Stimulated activated CD8-positive, alpha-beta memory T cell treated with anti-CD3 and anti-CD28 coated beads, Interleukin-15, amount 100 ng/mL, for 1 hour (primary cell): ENCODE measurements at places on chromosomes 6 and 20.
A peak's percentile ranks its signal among the peaks of the same experiment; 100 is the strongest.

DNA sequence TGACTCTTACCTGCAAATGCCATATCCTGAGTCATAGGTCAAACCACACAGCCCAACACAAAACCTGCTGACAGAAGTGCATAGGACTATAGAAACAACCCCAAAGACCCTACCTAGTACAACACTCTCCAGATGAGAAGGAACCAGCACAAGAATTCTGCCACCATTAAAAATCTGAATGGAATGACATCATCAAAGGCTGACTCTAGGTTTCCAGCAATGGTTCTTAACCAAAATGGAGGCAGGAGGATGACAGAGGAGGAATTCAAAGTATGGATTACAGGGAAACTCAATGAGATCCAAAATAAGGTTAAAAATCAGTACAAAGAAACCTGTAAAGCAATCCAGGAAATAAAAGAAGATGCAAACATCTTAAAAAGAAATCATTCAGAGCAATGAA lies 31.2 kb downstream of the OR14J1 start:
- no peak for DNase-seq

DNA sequence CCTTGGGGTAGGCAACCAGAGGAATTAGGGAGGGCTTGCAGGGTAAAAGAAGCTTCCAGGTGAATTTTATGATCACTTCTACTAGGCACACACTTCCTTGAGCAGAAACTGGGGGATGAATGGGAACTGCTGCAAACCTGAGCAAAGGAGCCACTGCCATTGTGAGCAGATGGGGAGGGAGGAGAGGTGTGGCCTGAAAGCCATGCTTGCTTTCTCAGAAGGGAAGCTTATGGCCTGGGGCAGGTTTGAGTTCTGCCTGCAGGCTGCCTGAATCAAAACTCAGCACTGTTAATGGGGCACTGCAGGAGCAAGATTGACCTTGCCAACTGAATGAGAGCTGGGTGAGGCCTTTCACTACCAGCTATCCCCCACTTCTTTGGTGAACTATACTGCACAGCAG lies 328.1 kb downstream of the NKAIN2 start:
- DNase-seq = no peak

- no peak for DNase-seq
These were observed 219.0 kb downstream of the NKAIN2 start for GRCh38 chr6:124022641-124023040.

- DNase-seq = no peak
These were observed 119.0 kb downstream of the RTN4IP1 start for GRCh38 chr6:106510090-106510970.

DNA sequence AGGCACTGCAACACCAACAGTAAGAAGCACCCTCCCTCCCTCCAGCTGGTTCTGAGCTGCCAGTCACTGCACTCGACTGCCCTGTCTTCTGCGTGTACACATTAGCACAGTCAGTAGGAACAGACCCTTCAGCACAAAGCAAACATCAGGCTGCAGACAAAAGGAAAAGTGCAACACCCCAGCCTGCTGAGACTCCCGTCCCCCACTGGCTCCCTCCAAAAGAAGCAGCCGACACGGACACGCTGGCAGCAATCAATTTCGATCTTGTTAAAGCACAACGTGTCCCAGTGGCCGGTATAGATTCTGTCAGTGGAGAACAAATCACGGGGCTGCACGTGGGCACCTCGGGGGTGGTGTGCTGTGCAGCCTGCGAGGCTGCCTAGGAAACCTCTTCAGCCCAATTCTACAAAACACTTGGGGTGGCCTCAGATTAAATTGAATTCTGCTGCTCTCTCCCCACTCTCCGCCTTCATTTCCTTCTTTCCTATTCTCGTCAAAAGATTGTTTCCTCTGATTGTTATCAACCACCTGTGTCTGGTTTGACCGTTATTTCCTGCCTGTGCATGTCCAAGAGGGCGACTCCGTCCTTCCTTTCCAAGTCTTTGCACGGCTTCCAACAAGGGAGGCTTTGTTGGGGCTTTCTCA lies 38.7 kb downstream of the TRAF3IP2 start:
- DNase-seq = no peak

- DNase-seq = no peak
These were observed 260.0 kb downstream of the MMUT start for GRCh38 chr6:49202924-49203536.

GRCh38 chr20:53738039-53738944 lies 144.7 kb upstream of the ZNF217 start:
- no peak for DNase-seq

- DNase-seq = no peak
These were observed 3.2 kb upstream of the MCCD1 start for GRCh38 chr6:31525553-31525931.

DNA sequence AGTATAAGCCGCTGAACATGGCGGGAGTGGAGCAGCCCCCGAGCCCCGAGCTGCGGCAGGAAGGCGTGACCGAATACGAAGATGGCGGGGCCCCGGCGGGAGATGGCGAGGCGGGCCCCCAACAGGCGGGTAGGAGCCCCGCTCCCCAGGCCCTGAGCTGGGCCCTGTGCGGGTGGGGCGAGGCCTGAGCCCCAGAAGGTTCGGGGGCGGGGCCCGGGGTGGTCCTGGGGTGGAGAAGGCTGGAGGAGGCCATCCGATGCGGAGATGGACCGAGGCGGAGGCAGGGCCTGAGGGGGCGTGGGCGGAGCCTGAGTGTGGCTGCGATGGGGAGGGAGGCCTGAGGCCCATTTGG lies 7.1 kb downstream of the L3MBTL1 start:
- no peak for DNase-seq

- DNase-seq = no peak
These were observed 96.3 kb downstream of the RFPL4B start for GRCh38 chr6:112443179-112444065.

DNA sequence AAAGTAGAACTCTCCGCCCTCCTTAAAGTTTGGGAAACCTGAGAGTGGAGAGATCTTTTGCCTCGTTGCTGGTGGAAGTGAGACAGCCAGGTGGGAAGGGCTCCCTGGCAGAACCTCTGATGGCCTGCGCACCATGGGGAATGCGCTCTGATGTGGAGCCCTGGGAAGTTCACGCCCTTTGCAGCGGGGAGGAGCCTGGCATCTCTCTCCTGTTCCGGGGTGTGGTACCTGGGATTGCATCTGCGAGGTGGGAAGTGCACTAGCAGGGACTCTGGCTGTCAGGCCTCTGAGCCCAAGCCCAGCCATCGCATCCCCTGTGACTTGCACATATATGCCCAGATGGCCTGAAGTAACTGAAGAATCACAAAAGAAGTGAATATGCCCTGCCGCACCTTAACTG lies 159.8 kb downstream of the AKAP7 start:
- DNase-seq = no peak

DNA sequence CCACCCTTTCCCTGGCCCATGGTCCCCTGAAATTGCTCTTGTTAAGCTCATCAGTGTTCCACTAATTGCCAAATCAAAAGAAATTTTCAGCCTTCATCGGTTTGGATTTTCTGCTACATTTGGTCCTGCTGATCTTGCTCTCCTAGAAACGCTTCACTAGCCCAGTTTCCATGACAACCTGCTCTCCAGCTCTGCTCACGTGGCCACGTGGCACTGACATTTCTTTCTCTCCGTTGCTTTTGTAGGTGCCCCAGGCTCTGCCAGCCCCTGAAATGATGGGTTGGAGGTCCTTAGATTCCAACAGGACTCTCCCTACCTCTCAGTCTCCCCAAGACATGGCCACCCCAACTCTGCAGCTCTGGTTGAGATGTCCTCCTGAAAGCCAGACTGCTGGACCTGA lies 45.8 kb upstream of the NNAT start:
- DNase-seq = no peak

- DNase-seq = no peak
These were observed 16.7 kb downstream of the TSBP1 start for GRCh38 chr6:32355018-32355417.

DNA sequence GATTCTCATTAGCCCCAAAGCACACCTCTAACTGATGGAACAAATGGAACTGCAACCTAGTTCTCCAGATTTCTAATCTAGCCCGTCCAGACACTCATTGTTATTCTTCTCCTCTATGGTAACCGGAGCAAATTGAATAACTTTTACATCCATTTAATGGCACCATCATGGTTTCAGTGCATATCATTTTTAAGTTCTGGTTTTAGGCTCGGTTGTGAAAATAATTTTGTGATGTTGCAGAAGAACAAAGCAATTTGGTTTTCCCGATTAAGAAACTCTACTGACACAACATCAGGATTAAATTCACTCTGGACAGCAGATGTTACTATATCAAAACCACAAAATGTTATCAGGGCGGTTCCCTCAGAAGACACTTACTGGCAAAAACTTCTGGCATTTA lies 42.5 kb upstream of the HBS1L start:
- no peak for DNase-seq

GRCh38 chr20:62427172-62428001 lies at the start of gene RBBP8NL:
Gene RBBP8NL, minus strand, starts transcription at chr20:62427539. Its CDS starts 7,892 bp downstream, at chr20:62419647.
- DNase-seq = no peak

GRCh38 chr6:144566868-144567615 lies 281.9 kb downstream of the UTRN start:
- no peak for DNase-seq

DNA sequence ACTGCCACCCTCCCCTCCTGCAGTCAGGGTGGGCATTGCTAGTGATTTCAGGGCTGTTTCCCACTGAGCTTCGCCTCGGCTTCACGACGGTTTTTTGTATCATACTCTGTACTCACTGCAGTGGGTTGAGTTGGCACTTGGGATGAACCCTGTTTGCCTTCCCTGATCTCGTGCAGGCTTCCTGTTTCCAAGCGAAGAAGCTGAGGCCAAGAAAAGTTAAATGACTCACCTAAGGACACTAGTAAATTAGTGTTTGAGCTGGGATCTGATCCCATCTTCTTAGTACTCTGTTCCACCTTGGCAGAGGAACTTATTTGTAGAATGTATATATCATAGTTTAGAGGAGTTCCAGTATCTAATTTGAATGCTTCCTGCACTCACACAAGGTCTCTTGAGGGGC lies 50.3 kb upstream of the VSTM2L start:
- DNase-seq = no peak

DNA sequence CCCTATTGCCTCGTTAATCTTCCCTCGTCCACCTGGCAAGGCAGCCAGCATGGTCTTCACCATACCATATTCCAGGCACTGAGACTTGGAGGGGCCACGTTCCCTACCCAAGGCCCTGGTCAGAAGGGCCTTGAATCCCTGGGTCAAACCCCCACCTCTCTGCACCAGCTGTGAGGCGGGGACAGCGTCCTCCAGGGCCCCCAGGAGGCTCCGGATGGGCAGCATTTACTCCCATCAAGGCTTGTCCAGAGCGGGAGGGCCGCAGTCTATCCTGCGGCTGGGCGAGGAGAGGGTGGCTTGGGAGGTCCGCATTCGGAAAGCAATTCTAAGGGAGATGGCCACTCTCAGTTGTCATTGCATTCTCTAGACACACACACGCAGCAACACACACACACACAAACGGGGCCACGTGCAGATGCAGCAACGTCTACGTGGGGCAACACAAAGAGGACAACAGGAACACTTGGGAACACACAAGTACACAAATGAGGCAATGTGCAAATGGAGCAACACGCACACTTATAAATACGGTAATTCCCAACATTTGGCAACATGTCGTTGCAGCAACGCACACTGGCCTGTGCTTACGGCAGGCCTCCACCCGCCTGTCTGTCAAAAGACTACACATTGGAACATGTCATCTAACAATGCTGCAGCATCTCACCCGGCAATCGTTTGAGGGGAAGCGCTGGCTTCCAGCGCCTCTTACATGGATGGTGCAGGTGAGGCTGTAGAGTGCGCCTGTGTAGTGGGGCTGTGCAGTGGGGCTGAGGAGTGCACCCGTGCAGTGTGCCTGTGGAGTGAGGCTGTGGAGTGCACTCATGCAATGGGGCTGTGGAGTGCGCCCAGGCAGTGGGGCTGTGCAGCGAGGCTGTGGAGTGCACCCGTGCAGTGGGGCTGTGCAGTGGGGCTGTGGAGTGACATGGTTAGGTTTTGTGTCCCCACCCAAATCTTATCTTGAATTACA lies 12.9 kb upstream of the NTSR1 start:
- no peak for DNase-seq

DNA sequence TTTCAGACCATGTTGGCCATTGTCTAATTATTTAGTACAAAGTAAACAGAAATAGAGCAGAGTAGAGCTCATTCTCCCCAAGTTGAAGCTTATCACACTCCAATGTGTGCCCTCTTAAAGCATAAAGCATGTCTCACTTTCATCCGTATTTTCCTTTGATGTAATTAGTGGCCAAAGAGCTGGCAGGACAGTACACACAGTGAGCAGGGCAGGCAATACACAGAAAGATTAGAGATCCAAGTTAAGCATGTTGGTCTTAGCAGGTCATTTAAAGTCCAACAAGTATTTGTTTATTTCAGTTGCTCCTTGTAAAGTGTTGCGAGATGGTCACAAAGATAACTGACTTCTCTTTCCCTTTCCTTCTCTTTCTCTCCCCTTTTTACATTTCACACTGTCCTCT lies 47.2 kb downstream of the RFX6 start:
- DNase-seq = no peak

- DNase-seq = peak; percentile 59
These were observed 8.3 kb downstream of the PI16 start for GRCh38 chr6:36962874-36963273.

GRCh38 chr6:35094183-35094582 lies 47.0 kb downstream of the TCP11 start:
- DNase-seq = no peak

GRCh38 chr20:56429941-56430340 lies 17.9 kb downstream of the CASS4 start:
- no peak for DNase-seq

DNA sequence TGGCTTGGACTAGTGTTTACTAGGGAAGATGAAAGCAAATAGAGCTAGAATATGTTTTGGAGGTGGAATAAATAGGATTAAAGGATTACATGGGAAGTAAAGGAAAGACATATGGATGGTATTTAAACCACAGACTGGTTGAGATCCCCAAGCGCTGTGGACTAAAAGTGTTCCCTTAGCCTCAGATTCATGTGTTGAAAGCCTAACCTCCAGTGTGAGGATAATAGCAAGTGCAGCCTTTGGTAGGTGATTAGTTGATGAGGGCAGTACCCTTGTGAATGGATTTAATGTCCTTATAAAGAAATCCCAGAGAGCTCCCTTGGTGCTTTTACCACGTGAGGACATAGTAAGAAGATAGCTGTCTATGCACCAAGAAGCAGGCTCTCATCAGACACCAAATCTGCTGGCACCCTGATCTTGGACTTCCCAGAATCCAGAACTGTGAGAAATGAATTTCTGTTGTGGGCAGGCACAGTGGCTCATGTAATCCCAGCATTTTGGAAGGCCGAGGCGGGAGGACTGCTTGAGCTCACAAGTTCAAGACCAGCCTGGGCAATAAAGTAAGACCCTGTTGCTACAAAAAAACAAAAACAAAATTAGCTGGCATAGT lies 57.3 kb upstream of the MCM9 start:
- DNase-seq = no peak
